ENCODE measurements at places on chromosomes 11 and 22.

GRCh38 chr11:46285173-46285572 is 7.7 kb downstream of the CREB3L1 start:
- DNase-seq: no peak

GRCh38 chr11:73334384-73335203 is 26.5 kb downstream of the ARHGEF17 start:
- peak; percentile 85 for DNase-seq

GRCh38 chr11:11251394-11251970 is 101.6 kb downstream of the CSNK2A3 start:
- no peak for DNase-seq

DNA sequence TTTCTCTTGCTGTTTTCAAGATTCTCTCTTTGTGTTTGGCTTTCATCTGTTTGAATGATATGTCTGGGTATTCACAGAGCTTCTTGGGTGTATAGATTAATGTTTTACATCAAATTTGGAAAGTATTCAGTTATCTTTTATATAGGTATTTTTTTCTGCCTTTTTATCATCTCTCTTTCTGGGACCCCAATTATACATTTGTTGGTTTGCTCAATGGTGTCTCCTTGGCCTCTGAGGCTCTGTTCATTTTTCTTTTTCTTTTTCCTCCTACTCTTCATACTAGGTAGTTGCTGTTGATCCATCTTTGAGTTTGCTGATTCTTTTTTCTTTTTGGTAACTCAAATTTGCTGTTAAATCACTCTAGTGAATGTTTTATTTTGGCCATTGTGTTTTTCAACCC is 14.3 kb downstream of the PLAAT5 start:
- no peak for DNase-seq

DNA sequence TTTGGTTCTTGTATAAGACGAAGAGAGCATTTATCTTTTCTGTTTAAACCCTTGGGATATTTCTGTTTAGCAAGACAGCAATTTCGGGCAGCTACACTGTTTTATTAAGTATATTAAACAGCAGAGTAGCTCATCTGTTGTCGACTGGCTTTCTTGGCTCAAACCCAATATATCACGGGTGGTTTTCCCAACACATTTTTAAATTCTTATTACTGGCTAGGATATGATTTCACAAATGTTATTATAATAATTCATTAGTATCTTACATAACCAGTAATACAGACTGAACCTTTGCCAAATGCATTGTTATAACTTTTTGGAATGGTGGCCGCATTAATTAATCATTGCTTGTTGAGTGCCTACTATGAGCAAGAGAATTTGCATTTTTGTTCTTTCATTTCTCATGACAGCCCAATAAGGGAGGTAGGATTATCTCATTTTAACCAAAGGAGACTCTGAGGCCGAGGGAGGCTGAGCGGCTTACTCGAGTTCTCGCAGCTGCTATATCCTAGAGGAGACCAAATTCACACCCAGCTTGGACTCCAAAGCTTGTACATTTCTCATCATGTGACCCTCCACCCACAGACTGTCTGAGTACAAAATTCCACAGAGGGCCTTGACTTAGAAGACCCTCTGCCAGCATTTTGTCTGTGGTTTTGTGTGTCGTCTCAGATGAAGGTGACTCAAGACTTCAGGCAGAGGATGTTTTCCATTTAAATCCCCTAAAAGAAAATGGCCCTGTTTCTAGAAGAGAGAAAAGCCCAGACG is 304.9 kb downstream of the NTM start:
- no peak for DNase-seq

GRCh38 chr11:104001561-104002056 is 34.8 kb upstream of the DDI1 start:
- peak; percentile 58 for DNase-seq

- no peak for DNase-seq
Observed at GRCh38 chr22:26589367-26589844, 526 bp downstream of the TPST2 start.

GRCh38 chr22:37431801-37432707 is 4.8 kb upstream of the ELFN2 start:
- DNase-seq: peak; percentile 96

DNA sequence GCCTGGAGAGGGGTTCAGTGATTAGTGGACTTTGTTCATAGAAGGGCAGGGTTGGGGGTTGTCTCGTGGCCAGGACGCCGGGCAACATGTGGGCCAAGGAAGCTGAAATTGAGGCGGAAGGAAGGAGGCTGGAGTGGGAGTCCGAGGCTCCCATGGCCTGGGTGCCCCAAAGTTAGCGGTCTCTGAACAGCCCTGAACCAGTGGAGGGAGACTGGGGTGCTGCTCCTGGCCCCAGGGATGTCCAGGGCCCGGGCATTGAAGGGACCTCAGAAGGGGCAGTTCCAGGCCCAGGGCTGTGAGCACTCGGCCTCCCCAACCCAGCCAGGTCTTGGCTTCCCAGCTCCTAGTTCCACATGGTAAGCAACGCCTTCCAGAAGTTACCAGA is 59.2 kb upstream of the PRODH start:
- no peak for DNase-seq

- no peak for DNase-seq
Observed at GRCh38 chr22:48832592-48832991, 995.1 kb downstream of the BRD1 start.

GRCh38 chr11:15692739-15693138 is 578.0 kb downstream of the INSC start:
- DNase-seq: no peak

- no peak for DNase-seq
Observed at GRCh38 chr11:133413703-133414102, 118.6 kb downstream of the OPCML start.

DNA sequence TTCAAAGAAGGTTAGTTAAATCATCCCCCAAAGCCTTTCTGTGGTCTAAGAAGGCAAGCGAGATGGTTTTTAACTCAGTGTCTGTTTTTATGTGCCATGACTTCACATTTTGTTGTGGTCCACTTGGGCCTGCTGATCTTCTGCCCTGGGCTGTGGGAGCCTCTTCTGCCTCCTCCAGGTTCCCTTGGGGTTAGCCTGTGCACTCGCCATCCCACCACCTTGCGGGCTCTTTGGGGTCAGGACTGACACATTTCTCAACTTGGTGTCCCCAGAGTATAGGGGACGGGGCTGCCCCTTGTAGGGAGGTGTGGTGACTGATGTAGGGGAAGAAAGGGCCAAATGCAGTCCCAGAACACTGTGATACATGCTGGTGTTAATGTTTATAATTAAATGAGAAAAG is 207.0 kb downstream of the TBC1D22A start:
- DNase-seq: no peak

DNA sequence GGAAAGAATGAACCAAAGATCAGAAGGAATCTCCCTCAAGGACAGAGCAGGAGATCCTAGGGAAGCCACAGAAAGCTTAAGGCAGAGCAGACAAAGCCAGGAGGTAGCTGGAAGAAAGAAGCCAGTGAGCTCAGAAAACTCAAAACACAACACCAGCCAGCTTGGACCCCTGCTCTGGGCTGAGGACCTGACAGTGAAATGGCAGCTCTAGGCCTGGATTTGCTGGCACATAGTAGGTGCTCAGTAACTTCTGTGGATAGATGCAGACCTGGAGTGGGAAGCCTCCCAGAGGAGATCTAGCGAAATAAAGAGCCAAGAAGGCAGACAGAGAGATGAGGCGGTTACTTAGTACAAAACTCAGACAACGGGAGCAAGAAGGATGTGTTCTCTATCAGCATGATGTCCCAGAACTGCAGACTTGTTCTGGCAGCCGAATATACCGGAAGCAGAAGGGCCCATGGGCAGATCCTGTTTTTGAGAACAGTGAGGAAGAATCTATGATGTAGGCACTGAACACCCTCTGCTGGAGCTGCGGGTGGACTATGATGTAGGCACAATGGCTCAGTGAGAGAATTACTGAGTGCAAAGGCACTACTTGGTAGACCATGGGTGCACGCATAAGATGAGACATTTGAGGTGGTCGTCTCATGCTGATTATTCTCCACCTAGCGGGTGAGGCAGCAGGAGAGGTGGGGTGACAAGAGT is 4.8 kb downstream of the ROBO4 start:
- no peak for DNase-seq

GRCh38 chr11:122068837-122069236 is 47.2 kb downstream of the BLID start:
- DNase-seq: no peak

DNA sequence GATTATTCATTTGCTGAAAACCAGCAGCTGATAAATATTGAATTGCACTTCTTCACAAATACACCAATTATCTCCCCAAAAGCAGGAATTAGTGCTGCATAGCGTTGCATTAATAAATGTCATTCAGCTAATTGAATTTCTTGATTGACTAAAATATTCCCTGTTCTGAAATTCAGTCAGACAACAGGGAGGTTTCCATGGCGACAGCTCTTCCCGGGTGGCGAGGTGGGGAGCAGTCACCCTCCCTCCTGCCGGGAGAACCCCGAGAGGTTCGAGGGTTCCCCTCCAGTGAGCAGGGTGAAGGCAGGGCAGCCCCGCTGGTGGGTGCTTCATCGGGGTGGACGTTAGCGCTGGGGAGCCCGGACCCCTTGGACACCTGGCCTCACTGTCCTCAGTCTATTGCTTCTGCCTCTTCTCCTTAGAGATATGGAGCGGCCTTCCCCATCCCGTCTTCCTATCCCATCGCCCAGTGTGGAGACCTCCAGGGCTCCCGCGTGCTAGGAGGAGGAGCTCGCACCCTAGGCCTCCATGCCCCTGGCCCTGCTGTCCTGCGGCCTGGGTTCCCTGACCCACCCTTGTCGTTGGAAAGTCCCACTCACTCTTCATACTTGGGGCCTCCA is 983.5 kb downstream of the BRD1 start:
- DNase-seq: no peak

DNA sequence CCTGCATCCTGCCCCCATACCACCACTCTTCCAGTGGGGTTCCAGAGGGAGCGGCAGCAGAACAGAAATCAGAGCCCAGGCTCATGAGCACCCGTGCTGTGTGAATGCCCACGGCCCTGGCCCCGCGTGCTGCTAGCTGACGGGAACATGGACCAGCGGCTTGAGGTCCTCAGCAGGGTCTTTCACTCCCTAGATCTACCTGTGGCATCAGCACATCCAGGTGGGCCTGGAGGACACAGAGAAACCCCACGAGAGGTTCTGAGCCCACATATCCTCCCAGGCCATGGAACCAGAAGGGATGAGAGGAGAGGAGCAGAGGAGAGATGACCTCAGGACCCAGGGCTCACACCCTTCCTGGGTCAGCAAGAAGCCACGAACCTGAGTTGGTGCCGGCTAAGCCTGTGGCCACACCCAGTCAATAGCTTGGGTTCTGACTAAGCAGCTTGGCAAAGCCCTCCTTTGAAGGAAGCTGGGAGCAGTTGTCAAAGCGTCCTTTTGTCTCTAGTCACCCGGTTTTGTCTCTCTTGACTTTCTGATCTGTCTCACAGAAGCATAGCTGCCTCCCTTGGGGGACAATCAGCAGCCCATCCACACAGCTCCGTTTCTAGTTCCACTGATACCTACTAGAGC is 89.3 kb upstream of the LMO1 start:
- no peak for DNase-seq

DNA sequence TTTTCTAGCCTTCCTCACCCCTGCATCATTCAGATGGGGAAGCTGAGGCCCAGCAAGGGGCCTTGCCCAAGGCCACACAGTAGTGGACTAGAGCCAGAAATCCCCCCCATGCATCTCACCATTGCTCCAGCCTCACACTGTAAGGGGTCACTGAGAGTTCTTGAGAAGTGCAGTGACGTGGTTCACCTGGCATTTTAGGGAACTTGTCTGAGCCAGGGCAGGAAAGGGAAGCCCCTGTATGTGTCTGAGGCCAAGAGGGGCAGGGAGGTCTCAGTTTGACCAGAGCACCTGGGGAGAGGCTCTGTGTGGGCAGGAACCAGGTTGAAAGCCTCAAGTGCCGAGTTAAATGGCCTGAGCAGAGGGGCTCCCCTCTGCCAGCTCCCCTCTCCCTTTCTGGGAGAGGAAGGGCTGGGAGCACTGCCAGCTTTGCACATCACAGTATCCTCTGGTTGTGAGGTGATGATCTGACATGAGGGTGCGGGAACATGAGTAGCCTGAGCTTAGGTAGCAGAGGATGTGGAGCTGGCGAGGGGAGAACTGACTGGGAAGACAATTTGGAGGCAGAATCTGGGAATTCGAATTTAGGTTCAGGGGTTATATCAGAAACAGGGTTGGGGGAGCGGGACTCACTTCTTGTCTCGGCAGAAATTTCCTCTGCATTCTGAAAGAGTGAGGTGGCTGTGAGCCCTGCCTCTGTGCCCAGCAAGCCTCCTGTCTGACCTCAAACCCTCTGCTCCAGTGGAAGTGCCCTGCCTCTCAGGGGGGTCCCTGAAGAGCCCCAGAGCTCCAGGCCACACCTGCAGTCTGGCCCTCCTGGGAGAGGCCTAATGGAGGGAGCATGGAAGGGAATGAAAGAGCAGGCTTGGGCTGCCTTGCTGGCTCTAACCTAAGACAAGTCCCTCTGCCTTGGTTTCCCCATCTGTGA is 14.6 kb downstream of the ARHGEF17 start:
- no peak for DNase-seq

DNA sequence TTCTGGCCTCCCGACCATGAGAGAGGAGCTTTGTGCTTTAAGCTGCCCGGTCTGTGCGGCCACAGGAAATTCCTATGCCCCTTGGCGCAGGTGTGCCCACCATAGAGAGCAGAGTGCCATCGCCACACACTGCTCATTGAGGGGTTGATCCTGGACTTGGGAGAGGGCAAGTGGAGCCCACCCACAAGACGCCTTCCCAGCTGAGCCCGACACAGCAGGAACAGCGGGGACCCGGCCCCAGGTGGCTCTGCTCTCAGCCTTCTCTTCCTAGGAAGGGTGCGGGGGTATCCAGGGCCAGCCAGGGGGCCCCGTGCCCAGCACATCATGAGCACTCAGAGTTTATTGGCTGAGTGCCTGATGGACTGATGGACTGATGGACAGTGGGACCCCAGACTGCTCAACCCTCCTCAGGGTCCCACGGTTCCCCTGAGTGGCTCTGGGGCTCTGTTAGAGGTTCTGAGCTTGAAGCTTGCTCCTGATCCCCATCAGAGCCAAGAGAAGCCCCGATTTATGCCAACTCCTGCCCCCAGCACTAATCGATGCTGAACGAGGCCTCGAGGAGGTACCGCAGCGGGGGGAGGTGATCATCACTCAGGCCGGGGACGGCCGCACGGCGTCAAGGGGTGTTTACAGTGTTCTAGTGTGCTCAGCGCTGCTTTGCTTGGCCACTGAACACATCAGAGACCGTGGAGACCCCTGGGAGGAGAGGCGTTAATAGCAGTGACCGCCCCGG is 13.5 kb upstream of the MRGPRD start:
- no peak for DNase-seq

- DNase-seq: no peak
Observed at GRCh38 chr11:71322861-71323582, 70.6 kb upstream of the SHANK2 start.

- no peak for DNase-seq
Observed at GRCh38 chr11:70942593-70942992, 309.8 kb downstream of the SHANK2 start.
